ENCODE measurements at places on chromosomes 6 and 20.
A peak's percentile ranks its signal among the peaks of the same experiment; 100 is the strongest.

DNA sequence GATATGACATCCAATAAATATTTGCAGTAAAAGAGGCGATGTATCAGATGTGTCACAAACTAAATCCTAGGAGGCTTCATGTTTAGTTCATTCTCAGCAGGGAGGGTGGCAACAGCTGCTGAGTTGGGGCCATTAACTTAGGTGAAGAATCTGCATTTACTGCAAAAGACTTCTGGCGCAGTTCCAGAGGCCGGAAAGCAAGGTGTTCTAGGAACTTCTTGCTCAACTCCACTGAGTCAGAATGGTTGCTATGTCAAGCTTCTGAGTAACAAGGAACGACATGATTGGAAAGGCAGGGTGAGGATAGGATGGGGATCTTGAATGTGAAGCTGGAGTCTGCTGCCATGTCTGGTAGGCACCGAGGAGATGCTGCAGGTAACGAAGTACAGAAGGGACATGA is 11.7 kb downstream of the ADNP start:
- peaks cover 2% of the 10 kb centered on the region for H3K36me3 ChIP-seq
- no peaks in the 10 kb centered on the region for H3K27me3 ChIP-seq
- H3K4me3 ChIP-seq = no peak overlapping the region
- peaks cover 12% of the 10 kb centered on the region for H3K4me1 ChIP-seq
- no peak overlapping the region for H3K27ac ChIP-seq
- no peak for DNase-seq

GRCh38 chr6:106662458-106662857 is 33.1 kb downstream of the QRSL1 start:
- H3K36me3 ChIP-seq = peaks cover 24% of the 10 kb centered on the region
- H3K4me3 ChIP-seq = no peak overlapping the region
- no peaks in the 10 kb centered on the region for H3K27me3 ChIP-seq

DNA sequence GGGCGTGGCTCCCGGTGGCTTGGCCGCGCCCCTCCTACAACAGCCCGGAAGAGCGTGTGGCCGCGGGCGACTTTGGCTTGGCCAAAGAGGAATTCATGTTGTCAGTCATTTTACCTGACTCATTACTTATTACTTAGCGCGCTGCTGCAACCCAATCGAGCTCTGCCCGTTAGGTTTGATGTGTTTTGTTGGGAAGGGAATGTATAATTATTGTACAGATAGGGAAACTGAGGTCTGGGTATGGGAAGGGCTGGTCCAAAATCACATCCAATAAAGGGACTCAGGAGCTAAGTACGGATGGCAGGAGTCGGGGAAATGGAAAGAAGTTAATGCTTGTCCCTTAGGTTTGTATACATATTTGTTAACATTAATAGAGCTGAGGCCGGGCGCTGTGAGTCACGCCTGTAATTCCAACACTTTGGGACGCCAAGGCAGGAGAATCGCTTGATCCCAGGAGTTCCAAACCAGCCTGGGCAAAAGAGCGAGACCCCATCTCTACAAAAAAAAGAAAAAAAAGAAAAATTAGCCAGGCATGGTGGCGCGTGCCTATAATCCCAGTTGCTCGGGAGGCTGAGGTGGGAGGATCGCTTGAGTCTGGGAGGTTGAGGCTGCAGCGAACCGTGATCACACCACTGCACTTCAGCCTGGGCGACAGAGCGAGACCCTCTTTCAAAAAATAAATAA is 639 bp upstream of the ZNF335 start:
- peak overlapping the region; percentile 67 for H3K27ac ChIP-seq
- peaks cover 15% of the 10 kb centered on the region for H3K36me3 ChIP-seq
- no peaks in the 10 kb centered on the region for H3K27me3 ChIP-seq
- peak overlapping the region; percentile 35 for H3K4me3 ChIP-seq

DNA sequence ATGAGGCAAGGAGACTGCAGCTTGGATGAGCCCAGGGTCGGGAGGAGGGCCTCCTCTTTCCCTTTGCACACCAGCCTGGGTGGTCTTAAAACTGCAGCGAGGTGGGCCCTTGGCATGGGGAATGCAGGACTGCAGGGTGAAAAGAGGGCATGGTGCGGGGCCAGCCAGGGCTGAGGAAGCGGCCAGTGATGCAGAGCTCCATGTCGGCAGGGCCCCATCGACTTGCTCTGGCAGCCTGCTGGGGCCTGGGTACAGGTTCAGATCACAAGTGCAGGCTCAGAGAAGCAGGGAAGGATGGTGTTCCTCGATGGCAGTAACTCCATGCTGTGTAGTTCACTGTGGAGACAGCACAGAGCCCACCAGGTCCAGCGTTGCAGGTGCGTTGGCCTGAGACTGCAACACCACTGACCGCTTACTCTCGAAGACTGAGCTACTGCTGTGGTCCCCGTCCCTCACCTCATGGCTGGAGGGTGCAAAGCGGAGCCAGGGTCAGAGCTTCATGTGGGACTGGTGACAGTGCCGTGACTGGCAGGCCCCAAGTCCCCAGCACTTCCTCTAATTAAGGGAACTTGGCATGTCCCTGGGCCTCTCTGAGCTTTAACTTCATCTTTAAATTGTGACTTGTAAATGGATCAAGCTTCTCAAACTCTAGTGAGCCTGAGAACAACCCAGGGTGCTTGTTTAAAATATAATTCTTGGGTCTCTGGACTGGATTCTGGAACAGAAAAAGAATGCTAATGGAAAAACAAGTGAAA is 223.2 kb downstream of the SYNDIG1 start:
- no peak for DNase-seq
- no peaks in the 10 kb centered on the region for H3K4me1 ChIP-seq
- no peak overlapping the region for H3K27ac ChIP-seq
- H3K27me3 ChIP-seq = no peaks in the 10 kb centered on the region

- no peak overlapping the region for H3K4me3 ChIP-seq
- H3K4me1 ChIP-seq = no peaks in the 10 kb centered on the region
- H3K27ac ChIP-seq = no peak overlapping the region
- DNase-seq = peak; percentile 49
- no peaks in the 10 kb centered on the region for H3K36me3 ChIP-seq
These were observed 73.7 kb upstream of the PTCHD4 start for GRCh38 chr6:48184648-48185047.

- peaks cover 33% of the 10 kb centered on the region for H3K27me3 ChIP-seq
- no peak overlapping the region for H3K27ac ChIP-seq
- H3K36me3 ChIP-seq = no peaks in the 10 kb centered on the region
- DNase-seq = no peak
- H3K4me3 ChIP-seq = no peak overlapping the region
- H3K4me1 ChIP-seq = no peaks in the 10 kb centered on the region
These were observed 51.0 kb upstream of the SLC32A1 start for GRCh38 chr20:38673261-38673660.

DNA sequence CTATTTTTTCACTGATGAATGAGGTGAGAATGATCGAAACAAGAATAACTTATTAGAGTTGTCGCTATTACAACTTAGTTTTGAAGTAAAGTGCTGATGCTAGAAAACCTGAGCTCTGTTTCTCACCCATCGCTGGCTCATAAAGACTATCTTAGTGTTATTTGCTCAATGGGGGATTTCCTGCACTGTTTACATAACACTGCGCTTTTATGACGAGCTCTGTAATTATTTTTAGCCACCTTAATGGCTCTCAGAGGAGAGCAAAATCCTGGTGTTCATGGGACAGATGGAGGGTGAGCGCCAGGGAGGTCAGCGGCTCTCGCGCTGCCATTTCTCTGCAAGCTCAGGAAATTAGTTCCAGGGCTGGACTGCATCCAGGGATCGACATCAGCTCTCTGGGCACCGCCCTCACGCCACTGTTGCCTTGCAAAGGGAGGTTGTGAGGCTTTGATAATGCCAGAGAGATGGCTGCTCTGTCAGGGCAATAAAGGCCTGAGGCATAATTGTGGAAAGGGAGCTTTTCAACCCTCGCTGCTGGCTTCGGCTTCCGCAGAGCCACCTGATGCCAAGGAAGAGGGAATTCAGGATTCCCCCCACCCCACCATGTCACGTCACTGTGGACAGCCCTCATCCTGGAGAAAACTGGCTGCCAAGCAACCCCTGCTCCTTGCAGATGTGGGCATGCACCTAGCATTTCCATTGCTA is 72.0 kb downstream of the DACT2 start:
- no peak overlapping the region for H3K27ac ChIP-seq
- H3K36me3 ChIP-seq = no peaks in the 10 kb centered on the region
- H3K4me1 ChIP-seq = no peaks in the 10 kb centered on the region
- no peak overlapping the region for H3K4me3 ChIP-seq
- DNase-seq = peak; percentile 73

DNA sequence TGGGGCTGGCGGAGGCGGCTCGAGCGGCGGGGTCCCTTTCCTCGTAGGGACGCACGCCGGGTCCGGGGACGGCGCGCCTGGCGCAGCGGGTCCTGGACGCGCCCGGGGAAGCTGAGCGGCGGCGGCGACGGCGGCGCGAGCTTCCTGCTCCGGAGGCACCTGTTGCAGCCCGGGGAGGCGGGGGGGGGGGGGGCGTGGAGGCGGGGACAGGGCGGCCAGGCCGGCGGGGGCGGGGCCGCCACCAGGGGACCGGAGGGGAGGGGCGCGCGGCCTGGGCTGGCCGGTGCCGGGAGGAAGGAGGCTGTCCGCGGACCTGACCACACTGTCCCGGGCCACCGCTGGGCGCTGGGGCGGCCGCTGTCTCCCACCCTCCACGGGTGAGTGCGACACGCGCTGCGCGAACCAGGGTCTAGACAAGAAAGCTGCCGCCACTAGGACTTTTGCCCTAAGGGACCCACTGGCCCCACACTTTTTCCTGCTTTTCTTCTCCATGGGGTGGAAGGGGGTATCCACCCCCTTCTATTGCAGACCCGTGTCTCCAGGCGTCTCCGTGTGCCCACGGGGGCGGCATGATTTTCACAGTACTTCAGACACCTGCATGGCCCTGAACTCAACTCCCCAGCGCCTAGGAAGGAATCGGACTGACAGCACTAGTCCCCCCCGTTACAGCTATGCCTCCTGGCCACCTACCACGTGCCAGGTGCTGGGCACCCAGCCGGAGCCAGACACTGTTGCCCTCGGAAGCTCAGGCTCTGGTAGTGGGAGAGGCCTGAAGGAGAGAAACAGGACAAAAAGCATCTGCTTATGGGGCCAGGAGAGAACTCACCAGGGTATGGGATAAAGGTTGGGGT is at the start of gene NFATC2:
NFATC2 (minus strand) TSS at position 149 of the 851 bp plus-strand sequence. CDS start 220 bp downstream, outside the sequence.
- no peaks in the 10 kb centered on the region for H3K36me3 ChIP-seq
- DNase-seq = peak; percentile 47
- H3K27me3 ChIP-seq = no peaks in the 10 kb centered on the region
- H3K4me3 ChIP-seq = peak within 1 kb of the TSS; percentile 30
- H3K27ac ChIP-seq = peak within 1 kb of the TSS; percentile 73

- H3K4me3 ChIP-seq = no peak overlapping the region
- peak; percentile 51 for DNase-seq
- no peaks in the 10 kb centered on the region for H3K36me3 ChIP-seq
- H3K27me3 ChIP-seq = peaks cover 8% of the 10 kb centered on the region
These were observed 80.0 kb upstream of the EYA2 start for GRCh38 chr20:46814366-46815232.

DNA sequence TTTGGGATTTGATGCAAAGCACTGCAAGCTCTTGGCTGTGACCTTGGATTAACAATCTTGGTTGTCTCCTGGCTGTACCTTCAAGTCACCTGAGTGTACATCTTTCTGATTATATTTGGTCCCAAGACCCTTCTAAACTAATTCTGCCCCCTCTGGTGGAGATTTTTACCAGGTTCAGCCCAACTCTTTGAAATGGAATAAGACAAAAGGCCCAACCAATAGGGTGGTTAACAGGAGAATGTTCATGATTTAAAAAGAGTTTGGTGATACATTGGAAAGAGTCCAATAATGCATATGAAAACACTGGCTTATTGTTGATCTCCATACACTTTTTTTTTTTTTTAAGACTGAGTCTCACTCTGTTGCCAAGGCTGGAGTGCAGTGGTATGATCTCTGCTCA is 77.5 kb upstream of the CD83 start:
- peaks cover 5% of the 10 kb centered on the region for H3K4me1 ChIP-seq
- H3K4me3 ChIP-seq = no peak overlapping the region
- no peak for DNase-seq
- no peaks in the 10 kb centered on the region for H3K36me3 ChIP-seq
- no peaks in the 10 kb centered on the region for H3K27me3 ChIP-seq

DNA sequence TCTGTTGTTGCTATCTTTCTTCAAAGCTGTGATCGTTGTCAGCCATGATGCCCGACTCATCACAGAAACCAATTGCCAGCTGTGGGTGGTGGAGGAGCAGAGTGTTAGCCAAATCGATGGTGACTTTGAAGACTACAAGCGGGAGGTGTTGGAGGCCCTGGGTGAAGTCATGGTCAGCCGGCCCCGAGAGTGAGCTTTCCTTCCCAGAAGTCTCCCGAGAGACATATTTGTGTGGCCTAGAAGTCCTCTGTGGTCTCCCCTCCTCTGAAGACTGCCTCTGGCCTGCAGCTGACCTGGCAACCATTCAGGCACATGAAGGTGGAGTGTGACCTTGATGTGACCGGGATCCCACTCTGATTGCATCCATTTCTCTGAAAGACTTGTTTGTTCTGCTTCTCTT is 19.3 kb downstream of the ABCF1 start:
- no peak for DNase-seq
- H3K27ac ChIP-seq = no peak overlapping the region
- peaks cover 34% of the 10 kb centered on the region for H3K36me3 ChIP-seq
- H3K27me3 ChIP-seq = no peaks in the 10 kb centered on the region

GRCh38 chr6:158509465-158509864 is 50.4 kb upstream of the TMEM181 start:
- DNase-seq = no peak
- H3K36me3 ChIP-seq = peaks cover 6% of the 10 kb centered on the region
- no peak overlapping the region for H3K4me3 ChIP-seq
- no peaks in the 10 kb centered on the region for H3K4me1 ChIP-seq
- H3K27me3 ChIP-seq = no peaks in the 10 kb centered on the region
- no peak overlapping the region for H3K27ac ChIP-seq

DNA sequence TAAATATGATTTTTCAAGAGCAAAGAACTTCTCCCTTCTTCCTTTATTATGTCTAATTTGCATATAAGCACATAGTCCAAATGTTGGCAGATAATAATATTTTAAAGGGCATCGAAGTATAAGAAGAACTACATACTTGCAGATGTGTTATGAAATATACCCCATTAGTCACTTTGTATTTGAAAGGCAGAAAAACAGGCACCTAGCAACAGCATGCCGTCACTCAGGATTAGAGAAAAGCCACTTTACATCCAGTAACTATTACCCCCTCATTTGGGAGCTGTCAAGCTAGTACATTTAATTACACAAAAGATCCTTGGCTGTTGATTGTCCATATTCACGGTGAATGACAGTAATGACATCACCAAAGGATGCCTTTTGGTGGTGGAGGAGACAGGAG is 99.3 kb upstream of the ARMC2 start:
- H3K4me1 ChIP-seq = peaks cover 16% of the 10 kb centered on the region
- no peaks in the 10 kb centered on the region for H3K36me3 ChIP-seq
- no peak overlapping the region for H3K27ac ChIP-seq
- no peak overlapping the region for H3K4me3 ChIP-seq
- no peak for DNase-seq

DNA sequence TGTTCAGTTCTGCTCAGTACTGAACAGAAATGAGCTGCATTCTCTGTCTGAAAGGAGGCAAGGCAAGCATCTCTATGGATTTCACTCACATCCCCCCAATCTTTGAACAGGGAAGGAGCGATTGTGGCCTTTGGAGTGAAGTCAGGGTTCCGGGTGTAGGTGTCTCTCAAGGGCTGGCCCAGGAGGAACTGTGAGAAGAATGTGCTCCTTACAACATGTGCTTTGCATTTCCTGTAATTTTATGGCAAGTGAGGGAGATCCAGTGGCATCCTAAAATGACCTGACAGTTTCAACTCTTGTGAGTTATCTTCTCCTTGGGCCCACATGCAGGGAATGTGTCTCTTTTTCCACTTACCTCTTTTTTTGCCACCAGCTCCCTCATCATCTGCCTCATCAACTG is 63.0 kb upstream of the RIN2 start:
- H3K27ac ChIP-seq = no peak overlapping the region
- no peaks in the 10 kb centered on the region for H3K27me3 ChIP-seq

GRCh38 chr6:124433387-124434160 is 528.7 kb upstream of the RNF217 start:
- no peak for DNase-seq
- H3K4me1 ChIP-seq = no peaks in the 10 kb centered on the region
- H3K27ac ChIP-seq = no peak overlapping the region
- no peaks in the 10 kb centered on the region for H3K27me3 ChIP-seq
- no peak overlapping the region for H3K4me3 ChIP-seq

Measured in lung (tissue), 17 donors.